Activated CD4-positive, alpha-beta T cell treated with anti-CD3 and anti-CD28 coated beads for 24 hours (primary cell): ENCODE measurements at places on chromosomes 16 and 17.

DNA sequence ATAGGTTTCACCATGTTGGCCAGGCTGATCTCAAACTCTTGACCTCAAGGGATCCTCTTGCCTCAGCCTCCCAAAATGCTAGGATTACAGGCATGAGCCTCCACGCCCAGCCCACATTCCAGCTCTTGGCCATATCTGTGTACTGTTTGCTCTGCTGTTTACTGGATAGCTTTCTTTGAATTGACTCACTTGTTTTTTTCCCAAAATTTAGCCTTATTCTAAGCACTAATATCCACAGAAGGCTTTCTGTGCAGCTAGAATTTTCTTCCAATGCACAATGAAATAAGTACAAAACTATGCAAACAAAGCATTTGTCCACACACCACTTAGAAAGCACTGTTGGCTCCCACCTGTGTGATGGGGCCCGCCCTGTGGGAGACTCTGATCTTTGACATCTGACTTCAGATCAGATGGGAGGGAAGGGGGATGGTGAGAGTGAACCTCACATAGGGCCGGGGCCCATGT is 72.2 kb downstream of the CLEC16A start:
- no peak for DNase-seq

DNA sequence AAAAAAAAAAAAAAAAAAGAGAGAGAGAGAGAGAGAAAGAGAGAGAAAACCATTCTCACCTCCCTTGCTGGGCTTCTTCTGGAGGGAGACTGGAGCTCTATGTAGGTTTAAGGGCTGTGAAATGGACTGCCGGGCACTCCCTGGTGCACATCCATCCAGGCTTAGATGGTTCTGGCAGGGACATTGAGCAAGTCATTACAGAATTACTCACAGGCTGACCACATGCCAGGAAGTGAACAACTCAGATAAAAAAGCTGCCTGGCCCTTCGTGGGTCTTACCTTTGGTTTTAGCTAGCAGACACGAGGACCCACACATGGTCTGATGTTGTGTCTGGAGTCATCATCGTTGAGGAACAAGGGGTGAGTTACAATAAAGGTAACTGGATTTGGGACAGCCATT is 847.4 kb upstream of the EEF2KMT start:
- no peak for DNase-seq

GRCh38 chr17:48386826-48387225 is 43.2 kb downstream of the SKAP1 start:
- DNase-seq: no peak

DNA sequence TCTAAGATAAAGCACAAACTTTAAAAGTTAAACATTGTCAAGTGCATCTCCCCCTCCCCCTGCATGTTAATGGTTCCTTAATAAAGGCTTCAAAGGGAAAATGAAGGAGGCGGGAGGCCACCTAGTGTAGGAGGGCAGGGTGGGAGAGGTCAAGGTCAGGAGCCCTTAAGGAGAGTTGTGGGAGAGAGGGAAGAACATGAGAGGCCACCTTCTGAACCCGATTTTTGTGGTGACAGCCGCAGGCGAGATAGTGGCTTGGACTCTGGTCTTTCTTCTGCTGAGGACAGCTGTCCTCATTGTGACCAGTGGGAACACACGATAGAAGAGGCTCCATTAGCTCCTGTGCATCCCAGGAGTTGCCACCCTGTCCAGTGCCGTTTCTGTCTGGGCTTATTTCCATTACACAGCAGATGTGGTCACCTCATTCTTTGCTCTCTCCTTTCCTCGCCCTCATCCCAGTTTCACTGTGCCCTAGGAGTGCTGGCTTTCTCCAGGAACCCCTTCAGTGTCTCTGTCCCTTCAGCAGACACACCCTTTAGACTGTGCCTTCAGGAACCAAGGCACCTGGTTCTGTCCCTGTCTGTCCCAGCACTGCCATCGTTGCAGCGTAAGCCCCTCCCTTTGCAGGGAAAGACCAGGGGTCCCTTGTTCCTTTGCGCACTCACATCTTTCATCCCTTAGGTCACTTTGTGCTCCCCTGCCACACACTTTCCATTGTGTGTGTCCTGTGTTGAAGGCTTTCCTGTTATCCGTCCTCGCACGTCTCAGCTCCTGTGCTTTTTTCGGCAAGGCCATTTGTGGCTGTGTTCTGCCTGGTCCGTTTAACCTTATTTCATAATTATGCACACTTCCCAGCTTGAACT is 7.5 kb downstream of the SEC14L1 start:
- no peak for DNase-seq

DNA sequence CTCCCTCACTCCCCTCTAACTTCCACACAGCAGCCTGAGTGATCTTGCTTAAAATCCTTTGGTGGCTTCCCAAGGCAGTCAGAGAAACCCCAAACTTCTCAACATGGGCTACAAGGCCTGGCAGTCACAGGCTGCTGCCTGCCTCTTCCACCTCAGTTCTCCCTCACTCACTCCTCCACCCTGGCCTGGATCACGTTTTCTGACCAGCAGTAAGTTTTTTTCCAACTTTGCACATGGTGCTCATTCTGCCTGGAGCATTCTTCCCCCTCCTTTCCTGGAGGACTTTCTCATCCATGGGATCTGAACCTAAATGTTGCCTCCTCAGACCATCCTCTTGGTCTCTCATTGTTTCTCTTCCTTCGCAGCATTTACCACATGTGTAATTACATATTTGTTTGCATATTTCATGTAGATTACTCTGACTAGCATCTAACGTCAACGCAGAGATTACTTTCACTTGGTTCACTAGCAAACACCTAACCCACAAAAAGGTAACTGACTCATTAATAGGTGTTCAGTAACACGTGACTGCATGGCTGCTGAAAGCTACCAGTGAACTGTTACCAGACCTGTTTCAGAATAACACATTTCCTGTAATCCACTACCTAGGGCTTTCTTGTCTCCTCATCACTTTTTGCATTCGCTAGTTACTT is 17.1 kb downstream of the GNA13 start:
- DNase-seq: no peak

- no peak for DNase-seq
Measured at GRCh38 chr17:67035131-67036083, 8.9 kb upstream of the CACNG1 start.

GRCh38 chr17:60766778-60767190 is 89.1 kb downstream of the BCAS3 start:
- DNase-seq: no peak
